ENCODE measurements at places on chromosomes 6 and 20.

GRCh38 chr6:147133669-147134068 is 70.5 kb upstream of the STXBP5 start:
- no peak for DNase-seq

DNA sequence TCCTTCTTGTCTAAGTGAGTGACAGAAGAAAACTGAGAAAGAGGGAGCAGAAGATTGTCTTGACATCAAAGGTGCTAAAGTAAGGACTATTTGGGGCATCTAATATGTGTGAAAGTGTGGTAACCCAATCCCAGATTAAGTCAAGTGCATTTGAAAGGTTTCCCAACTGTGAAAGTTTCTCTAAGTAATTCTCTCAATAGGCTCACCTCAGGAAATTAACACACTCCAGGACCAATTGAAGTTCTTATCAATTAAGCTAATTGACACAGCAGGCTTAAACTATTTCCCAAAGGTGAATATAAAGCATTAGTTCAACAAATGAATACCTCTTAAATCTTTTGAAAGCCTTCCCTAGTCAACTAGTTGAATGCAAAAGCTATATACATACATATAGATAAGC is 212.8 kb upstream of the FUT9 start:
- no peak for DNase-seq

GRCh38 chr6:108732091-108732870 is 115.9 kb upstream of the ARMC2 start:
- DNase-seq = no peak

GRCh38 chr20:37979021-37979985 is 54.0 kb downstream of the TTI1 start:
- no peak for DNase-seq

GRCh38 chr6:144588697-144589325 is 303.7 kb downstream of the UTRN start:
- no peak for DNase-seq

DNA sequence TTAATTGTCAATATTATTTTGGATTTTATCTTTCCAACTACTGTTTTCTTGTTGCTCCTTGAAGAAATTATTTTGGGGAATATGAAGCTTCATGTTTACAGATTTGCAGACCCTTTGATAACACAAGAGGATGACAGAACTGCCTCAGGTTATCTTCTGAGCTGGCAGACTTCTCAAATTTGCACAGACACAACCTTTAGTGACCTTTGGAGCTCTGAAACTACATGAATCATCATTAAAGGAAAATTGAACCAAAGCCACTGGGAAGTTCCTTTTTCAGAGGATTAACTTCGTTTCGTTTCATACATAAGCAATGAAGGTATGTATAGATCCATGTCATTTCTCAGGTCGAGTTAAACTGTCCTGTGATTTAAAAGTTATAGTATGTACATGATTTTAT is 85.9 kb downstream of the FBXO5 start:
- DNase-seq = no peak

DNA sequence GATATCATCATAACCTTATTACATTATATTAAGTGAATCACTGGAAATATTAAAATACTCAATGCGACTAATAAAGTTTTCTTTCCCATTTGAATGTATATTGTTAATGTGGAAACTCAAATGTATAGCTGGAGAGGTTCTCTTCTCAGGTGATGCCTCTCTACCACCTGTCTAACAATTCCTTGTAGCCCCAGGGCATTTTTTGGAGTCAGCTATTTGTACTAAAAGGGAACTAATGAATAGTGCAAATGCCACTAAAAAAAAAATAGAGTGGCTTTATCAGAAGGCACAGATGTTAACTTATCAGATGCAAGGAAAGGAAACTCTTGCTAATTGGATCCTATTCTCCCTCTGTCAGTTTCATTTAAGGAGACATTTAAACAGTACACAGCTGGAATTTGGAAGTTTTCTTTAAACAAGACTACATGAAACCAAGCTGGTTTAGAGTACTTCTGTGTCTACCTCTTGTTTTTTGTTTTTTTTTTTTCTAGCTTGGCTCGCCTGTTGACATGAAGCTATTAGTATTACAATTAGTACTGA is 897.0 kb upstream of the SLC35B3 start:
- DNase-seq = no peak

GRCh38 chr20:18009116-18009515 is 40.3 kb downstream of the MGME1 start:
- no peak for DNase-seq

- no peak for DNase-seq
Observed at GRCh38 chr6:13038741-13039190, 289.6 kb downstream of the TBC1D7 start.

DNA sequence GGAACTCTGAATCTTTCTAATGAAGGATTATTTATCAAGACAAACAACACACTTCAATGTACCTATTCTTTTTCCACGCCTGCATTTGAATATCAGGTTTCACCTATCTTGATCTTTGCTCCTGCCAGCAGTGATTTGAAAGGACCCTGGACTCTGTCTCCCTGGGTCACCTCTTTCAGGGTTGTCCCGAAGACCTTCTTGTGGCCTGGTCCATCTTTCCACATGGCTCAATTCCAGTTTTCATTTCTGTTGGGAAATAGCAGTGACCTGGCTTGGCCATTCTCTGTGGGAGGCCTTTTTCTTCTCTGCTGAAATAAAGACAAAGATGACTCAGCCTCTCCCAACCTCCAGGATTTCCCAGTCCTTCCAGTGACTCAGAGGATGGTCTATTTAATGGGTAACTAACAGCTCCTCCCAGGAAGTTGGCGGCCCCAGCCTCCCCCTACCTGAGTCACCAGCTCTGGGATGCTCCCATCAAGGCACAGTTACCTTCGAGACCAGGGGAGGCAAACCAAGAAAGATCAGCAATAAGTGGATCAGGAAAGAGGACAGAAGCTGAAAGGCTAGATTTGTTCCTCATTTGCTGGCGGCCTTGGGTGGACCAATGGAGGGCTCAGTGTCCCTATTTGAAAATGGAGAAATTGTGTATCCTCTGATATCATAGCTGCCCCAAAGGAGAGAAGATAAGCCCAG is 120.2 kb upstream of the RNF24 start:
- DNase-seq = no peak

DNA sequence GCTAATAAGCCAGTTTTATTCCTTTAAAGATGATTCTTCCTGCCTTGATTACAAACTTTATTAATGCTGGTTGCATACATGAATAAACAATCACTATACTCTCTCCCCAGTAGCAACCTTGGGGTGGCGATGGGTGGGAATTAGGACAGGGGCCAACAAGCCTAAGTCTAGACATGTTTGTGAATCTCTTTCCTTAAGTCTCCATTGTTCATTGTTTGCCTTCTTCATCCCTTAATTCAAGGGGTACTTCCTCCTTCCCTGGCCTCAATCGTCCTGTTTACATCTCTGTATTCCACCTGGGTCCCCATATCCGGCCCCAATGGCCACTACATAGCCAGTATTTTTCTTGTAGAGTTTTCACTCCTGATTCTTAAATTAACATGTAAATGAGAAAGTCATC is 66.0 kb downstream of the ARHGAP18 start:
- no peak for DNase-seq

DNA sequence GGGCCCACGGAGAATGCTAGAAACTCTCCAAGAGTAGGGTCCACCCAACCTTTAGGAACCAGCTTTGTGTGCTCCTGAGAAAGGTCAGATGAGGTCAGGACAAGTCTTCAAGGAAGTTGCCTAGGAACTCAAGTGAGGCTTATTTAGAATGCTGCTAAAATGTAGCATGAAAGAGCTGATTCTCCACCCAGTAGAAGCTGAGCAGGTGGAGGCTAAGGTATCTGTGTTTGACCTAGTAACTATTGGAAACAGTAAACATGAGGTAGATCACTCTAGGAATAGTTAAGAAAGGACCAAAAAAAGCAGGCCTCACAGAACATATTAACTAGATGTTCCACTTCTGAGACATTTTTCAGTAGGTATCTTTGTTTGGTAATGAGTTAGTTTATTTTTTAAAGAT is 13.9 kb downstream of the CEP43 start:
- no peak for DNase-seq

- DNase-seq = peak; percentile 84
Observed at GRCh38 chr6:43181942-43182860, at the start of gene CUL9. TSS of gene CUL9 (plus strand) at chr6:43182196. CDS start at chr6:43184311, 2,115 bp downstream.

- no peak for DNase-seq
Observed at GRCh38 chr20:58018590-58018989, 209.9 kb downstream of the ANKRD60 start.

DNA sequence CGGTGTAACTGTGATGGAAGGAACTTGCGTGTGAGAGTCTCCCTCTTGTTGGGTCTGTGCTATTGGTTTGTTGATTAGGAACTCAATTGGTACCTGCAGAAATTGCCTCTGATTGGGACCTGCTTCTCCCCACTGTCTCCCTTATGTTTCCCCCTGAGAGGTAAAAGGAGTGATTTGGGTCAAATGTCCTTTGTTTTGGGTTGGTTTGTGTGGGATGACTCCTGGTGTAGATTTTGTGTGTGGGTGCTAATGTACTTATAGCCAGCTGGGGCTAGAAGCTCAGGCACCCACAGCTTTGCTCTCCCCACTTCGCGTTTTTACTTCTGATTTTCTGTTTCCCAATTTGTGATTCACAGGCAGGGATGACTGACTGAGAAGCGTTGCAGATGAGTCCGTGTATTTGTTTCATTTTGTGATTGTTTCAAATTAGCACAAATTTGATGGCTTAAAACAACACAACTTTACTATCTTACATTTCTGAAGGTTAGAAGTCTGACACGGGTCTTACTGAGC is 79.1 kb downstream of the UTRN start:
- DNase-seq = no peak

- no peak for DNase-seq
Observed at GRCh38 chr6:15368186-15368585, 122.3 kb downstream of the JARID2 start.

DNA sequence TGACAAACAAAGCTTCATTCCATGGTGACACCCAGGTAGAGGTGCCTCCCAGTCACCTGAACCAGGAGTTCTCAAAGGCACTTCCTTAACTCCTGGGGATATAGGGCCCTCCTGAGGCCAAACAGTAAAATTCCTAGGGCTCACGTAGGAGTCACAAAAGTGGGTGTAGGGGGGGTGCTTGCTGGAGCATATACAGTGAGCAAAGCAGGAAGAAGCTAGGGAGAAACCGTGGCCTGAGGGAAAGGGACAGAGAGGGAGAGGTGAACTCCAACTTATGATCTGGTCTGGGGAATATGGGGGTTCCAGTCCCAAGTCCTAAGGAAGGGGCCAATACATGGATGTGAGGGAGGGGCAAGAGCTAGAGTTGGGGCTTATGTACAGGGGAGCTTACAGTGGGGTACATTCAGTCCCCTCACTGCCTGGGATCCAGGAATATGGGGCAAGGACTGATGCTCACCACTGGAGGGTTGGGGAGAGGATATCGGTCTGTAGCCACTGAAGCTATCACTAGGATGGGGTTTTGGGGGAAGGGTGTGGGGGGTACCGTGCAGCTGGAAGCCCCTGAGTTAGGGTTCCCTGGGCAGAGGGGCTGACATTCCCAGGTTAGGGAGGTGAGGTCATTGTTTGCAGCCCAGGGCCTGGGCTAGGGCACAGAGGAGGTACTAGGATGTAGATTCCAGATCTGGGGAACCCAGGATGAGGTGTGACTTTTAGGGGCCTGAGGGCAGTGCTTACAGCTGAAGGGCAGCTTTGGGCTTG is 950 bp downstream of the PEDS1 start:
- no peak for DNase-seq

DNA sequence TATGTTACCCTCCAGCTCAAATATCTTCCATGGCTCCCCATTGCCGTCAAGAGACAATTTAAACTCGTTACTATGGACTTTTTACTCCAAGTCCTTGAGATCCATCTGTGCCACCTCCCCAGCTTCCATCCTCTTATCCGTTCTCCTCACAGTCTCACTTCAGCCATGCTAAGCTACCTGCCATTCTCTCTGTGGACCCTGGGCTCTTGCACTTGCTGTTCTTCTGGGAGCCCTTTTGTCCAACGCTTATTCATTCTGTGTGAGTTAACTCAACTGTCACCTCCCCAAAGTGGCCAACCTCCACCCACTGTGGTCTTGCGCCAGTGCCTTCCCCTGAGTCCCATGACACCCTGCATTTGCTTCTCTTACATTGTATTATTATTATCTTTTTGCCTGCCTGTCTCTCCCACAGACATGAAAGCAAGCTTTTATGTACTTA is 132.4 kb downstream of the BCAS1 start:
- no peak for DNase-seq

DNA sequence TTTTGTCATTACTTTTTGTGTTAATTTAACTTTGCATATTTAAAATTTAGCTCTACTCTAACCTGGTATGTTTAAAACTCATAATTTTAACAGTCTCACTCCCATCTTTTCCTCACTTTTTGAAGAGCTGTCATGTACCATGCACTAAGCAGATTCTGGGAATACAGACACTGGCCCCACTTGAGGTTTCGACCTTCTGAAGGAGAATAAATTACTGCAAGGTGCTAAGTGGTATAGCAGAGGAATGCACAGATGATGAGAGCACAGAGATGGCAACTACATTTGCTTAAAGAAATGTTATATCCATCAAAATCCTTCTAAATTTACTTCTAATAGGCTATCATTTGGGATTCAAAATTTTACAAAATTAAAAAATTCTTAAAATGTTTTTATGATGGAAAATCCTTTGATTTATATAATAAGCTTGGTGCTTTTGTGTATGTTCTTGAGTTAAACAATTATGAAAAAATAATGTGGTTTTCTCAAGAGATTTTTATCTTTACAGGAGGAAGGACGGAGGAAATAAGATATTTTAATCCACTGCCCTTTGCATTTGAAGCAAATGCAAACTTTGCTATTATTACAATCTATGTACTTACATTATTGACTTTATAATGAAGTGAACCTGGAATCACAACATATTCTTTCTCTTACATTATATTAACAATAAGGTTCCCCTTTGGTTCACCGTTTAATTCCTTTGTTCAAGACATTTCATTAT is 79.3 kb downstream of the AHI1 start:
- DNase-seq = peak; percentile 22

DNA sequence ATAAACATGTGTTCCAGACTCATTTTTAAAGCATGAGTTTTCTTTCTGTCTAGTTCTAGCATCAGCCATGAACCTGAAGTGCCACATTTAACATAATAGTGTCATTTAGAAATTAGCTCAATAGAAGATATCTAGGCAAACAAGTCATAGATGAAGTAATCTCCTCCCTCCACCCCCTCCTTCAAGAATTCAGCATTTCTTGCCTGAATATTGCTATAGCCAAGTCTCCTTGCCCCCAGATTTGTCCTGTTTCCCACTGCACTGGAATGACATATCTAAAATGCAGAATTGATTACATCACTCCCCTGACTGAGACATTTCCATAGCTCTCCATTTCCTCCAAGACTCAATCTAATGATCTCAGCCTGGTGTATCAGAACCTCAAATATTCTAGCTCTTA is 134.9 kb upstream of the BACH2 start:
- DNase-seq = no peak

DNA sequence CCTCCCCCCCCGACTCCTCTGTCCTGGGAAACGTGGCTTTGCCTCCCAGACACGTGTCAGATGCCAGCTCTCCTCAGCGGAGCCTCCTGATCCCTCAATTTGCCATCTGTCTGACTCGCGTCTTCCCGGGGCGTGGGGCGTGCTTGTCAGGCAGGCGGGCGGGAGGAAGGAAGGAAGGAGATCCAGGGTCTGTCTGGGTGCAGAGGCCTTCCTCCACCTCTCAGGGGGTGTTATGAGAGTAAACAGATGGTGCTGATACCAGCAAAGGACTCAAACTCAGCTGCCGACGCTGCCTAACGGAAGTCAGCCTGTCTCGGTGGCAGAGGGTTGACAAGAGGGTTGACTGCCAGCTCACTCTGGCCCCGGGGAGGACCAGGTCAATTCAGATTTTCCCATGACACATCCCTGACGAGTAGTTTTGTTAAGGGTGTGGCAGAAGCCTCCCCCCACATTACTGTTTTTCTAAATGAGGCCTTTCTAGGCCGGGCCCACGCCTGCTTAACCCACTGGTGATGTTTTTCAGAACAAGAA is 17.0 kb downstream of the UQCC2 start:
- no peak for DNase-seq

Data from DND-41 (cell line).